ELF-1 (cell line): ENCODE measurements at places on chromosomes 11 and 22.
A peak's percentile ranks its signal among the peaks of the same experiment; 100 is the strongest.

DNA sequence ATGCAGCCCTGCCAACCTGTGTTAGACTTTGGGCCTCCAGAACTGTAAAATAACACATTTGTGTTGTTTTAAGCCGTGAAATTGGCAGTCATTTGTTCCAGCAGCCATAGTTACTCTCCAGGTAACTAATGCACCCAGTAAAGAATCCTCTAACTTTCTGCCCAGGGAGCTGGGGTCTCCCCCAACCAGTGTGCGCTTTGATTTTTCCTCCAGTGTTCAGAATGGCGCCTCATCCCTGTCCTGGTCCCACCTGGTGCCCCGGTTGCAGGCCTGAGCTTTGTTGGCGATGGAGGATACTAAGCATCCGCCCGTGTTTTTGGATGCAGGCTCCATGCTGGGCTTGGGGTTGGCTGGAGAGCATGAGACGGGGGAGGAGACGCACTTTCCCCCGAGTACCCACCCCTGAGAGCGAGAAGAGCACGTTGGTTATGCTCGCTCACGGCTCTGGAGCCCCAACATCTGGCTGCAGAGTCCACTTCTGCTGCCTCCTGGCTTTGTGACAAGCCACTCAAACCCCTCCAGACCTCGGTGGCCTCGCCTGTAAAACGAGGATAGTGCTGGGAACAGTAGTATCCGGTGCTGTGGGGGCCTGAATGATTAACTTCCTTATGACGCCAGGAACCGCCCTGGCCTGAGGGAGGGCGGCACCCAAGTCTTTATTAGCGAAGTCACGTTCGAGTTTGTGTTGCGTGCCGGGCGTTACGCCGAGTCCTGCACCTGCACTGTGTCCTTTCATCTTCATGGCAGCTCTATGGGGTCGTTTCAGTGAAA lies 25.8 kb downstream of the MRGPRD start:
- no peak for DNase-seq

DNA sequence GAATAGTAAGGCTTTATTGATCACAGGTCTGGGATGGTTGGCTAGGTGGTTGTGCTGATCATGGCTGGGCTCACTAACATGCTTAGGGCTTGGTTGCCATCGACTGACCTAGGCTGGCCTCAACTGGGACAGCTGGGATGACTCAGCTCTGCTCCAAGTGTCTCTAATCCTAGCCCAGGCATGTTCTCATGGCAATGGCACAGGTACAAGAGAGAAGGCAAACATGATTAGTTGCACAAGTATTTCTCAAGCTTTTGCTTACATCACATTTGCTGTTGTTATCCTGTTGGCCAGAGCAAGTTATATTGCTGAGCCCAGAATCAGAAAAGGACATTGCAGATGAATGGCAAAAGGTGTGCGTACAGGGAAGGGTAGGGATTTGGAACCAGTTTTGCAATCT lies 68.5 kb upstream of the SLC35C1 start:
- DNase-seq = no peak

DNA sequence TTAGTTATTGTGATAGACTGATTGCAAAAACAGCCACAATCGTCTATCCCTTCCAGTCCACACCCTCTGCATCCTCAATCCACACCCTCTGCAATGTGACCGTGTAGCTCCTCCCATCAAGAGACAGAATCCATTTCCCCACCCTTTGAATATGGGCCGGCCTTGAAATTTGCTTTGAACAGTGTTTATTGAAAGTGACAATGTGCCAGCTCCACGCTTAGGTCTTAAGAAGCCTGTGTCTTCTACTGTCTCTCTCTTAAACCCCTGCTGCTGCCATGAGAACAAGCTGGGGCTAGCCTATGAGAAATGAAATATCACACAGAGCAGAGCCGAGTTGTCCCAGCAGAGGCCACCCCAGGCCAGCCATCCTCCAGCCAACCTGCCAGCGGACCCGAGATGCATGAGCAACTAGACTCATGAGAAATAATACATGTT lies 22.3 kb upstream of the MICAL2 start:
- peak; percentile 23 for DNase-seq

DNA sequence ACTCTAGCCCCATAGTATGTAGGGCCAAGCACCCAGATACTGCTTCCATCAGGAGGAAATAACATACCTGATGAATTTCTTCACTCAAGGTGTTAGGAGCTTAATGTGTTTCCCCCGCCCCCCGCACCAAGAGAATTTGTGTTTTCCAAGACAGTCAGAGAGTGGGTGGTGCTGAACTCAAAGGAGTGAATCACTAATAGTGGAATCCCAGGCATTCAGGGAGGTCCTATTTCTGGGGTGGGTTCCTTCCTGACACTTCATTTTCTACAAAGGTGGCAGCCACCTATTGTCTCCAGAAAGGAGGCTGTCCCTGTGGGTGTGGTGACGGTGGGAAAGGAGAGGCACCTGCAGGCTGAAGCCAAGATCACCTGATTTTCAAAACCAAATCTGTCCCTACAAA lies 50.8 kb upstream of the ELF5 start:
- DNase-seq = peak; percentile 51

DNA sequence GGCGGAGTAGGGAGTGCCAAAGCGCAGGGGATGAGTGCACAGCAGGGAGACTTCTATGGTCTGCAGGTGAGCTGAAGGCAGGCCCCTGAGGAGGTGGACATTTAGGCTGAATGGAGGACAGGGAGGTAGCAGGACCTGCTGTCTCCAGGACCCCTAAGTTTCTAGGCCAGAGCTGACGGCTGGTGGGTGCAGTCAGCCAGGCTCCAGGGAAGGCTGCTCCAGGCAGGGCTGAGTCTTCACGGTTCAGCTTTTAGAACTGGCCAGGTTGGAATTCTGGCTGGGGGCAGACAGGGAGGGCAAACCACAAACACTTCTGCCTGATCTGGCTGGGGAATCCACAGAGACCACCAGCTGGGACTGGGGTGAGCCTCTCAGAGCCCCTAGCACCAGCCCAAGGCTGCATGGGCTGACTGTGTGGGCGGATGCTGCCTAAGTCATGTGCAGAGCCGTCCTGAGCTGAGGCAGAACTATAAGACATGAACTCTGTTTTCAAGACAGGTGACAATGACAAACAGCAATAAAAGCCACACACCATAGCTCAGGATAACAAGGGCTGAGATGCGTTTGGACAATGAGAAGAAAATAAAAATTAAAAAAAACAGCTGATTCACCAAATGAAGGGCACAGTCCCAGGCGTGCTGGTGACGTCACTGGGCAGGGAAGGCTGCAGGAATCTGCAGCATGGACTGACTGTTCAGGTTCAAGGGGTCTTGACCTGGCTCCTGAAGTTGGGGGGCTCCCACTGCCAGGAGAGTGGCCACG lies 10.4 kb upstream of the MALAT1 start:
- peak; percentile 77 for DNase-seq

- DNase-seq = peak; percentile 63
Measured at GRCh38 chr11:130677486-130678153, 229.2 kb downstream of the ADAMTS15 start.

DNA sequence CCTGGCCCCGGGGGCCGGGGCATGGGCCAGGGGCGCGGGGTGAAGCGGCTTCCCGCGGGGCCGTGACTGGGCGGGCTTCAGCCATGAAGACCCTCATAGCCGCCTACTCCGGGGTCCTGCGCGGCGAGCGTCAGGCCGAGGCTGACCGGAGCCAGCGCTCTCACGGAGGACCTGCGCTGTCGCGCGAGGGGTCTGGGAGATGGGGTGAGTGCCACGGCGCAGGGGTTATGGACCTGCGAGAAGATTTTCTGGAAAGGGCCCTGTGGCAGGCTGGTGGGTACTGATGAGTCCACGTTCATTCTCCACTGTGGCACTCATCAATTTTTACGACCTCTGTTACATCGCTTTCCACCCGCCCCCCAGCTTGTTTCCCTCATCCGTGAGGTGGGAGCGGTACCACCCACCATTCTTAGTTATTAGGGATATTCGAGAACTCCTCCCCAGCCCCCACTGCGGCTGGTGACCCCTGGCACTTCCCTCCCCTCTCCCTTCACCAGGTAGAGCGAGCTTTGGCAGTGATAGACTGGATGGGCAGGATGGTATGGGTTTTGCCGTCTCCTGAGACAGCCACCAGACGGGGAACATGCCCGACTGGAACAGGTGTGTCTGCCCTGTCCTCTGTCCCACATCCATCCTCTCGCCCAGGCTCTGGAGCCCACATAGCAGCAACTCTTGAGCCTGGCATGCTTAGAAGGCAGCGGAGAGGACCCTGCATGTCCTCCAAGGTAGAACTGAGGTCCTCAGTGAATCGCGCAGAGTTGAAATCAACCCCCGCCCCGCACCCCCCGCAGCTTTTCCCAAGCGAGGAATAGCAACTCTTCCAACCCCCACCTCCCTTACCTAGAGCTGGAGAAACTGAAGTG lies 562 bp downstream of the DGAT2 start:
- peak; percentile 20 for DNase-seq

- DNase-seq = no peak
Measured at GRCh38 chr11:22510741-22511140, 114.9 kb downstream of the FANCF start.

GRCh38 chr22:17162731-17163130 lies 3.7 kb upstream of the HDHD5 start:
- no peak for DNase-seq

- no peak for DNase-seq
Measured at GRCh38 chr22:31631436-31631835, 30.6 kb downstream of the PISD start.

- no peak for DNase-seq
Measured at GRCh38 chr22:24068377-24068680, 57.2 kb downstream of the CABIN1 start.

- no peak for DNase-seq
Measured at GRCh38 chr11:116792869-116793771, 1.4 kb upstream of the APOA5 start.

- no peak for DNase-seq
Measured at GRCh38 chr11:409008-409599, 5.7 kb downstream of the SIGIRR start.

DNA sequence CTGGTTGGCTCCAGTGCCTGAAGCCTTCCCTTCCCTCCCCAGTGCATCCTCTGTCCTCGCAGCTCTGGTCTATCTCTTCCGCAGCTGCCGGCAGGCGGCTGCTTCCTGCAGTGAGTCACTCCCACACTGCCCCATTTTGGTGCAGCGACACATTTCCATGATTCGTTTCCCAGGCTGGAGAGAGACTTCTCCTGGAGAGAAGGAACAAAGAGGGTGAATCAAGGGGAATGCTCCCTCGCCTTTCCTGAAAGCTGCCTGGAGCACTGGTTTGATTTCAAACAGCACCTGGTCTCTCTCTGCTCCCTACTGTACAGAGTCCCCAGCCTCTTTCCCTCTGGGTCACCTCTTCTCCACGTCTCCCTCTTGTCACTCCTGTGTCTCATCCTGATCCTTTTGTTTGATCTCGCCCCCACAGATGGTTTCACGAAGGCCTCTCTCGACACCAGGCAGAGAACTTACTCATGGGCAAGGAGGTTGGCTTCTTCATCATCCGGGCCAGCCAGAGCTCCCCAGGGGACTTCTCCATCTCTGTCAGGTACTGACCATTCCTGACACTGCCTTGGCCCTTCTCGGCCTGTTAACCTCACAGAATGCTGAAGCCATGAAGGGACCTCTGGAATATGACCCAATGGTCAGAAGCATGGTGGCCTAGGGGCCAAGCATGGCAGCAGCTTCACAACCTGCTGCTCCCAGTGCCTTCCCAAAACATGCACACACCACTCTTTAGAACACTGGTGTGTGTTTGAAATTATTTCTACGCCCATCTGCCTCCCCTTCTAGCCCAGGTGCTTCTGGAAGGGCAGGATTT lies at the start of gene TMA7B:
TSS of gene TMA7B (plus strand) at position 758 of the 808 bp plus-strand sequence. CDS start 3,978 bp downstream, outside the sequence.
- peak; percentile 87 for DNase-seq

DNA sequence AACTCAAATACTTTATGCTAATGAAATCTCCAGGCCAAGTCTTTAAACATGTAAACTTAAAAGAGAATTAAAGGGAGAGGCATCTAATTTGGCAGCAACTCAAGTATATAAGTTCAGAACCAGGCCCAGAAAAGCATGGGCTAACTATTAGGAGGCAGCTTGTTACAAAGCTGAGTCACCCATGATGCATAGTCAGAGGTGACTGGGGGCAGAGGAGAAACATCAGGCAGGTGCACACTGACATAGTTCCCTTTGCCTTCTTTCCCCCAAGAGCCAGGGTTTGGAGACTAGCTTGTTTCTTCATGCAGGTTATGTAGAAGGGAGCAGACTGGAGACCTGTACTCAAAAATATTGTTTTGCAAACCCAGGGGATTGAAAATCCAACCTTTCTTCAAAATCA lies 619.0 kb downstream of the SOX6 start:
- no peak for DNase-seq

DNA sequence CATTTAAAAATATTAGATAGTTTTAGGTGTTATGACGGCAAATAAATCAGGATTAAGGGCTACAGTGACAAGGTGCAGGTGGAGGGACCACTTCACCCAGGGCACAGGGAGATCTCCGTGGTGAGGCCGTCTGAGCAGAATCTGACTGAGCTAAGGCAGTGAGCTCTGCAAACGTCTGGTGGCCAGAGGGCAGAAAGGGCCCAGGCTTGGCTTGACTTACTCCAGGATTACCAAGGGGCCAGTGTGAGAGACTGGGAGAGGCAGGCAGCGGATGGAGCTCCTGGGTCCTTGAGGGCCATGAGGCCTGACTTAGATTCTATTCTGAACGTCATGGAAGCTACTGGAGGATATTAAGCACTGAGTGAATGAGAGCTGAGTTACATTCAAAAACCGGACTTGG lies 125.9 kb upstream of the B3GAT1 start:
- no peak for DNase-seq

DNA sequence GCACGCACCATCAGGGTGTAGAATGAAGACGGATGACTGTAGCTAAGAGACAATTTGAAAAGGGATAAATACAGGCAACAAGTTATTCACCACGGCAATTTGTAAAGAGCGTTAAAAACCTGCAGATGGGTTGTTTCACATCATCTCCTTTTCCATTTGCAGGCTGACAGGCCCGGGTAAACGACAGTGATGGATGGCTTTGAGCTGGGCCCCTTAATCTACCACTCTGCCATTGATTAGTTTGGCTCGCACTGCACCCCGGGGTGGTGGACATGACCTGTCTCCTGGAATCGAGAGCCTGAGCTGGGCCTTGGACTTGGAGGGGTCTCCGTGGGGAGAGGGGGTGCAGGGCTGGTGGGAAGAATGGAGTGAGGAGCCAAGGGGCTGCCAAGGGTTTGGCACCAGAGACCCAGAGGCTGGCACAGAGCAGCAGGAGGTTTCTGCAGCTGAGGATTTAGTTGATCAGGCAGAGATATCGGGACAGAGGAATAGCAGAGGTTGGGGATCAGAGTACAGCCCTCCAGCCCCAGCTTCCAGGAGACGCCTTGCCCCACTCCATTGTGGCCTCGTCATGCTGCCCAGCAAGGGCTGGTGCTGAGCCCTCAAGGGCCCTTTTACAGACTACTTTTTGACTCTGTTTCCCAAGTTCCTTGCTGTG lies 110.6 kb upstream of the NECTIN1 start:
- no peak for DNase-seq

GRCh38 chr22:30015229-30015797 lies 65.0 kb upstream of the HORMAD2 start:
- DNase-seq = no peak
